ENCODE measurements at places on chromosomes 5 and 9.

GRCh38 chr5:89972901-89973300 is 436.7 kb downstream of the CETN3 start:
- no peak for DNase-seq

GRCh38 chr9:86322973-86323644 is 31.1 kb downstream of the TUT7 start:
- no peak for DNase-seq

DNA sequence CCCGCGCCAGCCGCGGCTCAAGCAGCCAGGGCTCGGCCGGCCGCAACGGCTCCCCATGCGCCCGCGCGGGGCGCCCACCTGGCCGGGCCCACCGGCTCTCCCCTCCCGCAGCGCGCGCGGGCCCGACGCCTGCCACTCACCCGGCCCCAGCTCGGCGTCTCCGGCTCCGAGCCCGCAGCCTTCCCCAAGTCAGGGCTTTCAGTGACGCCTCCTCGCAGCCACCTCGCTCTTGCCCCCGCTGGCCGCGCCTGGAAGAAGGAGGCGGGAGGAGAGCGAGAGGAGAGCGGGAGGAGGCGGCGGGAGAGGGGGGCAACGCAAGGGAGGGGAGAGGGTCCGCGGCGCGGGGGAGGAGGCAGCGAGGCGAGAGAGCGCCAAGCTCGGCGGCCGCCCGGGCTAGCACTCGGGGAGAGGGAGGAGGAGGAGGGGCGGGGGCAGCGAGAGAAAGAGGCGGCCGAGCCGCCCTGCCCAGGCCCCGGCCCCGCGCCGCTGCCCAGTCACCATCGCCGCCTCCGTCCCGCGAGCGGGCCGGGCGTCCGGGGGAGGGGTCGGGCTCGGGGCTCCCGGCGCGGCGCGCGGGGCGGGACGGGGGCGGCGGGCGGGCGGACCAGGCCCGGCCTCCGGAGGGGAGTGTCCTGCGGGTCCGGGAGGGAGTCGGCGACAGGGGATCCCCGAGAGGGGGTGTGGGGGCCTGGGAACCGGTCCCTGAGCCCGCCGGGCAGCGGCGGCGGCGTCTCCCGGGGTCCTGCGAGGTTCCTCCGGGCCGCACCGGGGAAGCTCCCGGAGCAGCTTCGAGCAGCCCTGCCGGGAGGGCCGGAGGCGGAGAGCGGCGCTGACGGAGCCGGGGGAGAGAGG is at the start of gene LHFPL2:
Gene LHFPL2, minus strand, starts transcription at position 414 of the 852 bp plus-strand sequence. CDS start 138,559 bp downstream, outside the sequence.
- DNase-seq, result peak; percentile 67

DNA sequence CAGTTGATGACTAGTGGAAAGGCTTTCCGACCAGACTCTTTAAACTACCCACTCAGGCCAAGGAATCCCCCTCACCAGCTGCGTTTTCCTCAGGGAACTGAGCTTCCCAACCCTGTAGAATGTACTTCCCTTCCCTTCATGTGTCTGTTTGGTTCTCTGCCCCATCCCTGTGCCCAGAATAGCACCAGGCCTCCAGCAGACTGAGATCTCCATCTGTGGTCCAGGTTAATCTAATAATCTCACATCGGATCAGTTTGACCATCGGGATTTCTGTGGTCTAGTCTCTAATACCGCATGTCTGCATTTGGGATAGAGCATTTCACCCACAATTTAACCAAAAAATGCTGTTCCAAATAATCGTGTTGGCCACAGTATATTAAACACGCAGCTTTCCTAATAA is 237.2 kb downstream of the ROR2 start:
- no peak for DNase-seq

DNA sequence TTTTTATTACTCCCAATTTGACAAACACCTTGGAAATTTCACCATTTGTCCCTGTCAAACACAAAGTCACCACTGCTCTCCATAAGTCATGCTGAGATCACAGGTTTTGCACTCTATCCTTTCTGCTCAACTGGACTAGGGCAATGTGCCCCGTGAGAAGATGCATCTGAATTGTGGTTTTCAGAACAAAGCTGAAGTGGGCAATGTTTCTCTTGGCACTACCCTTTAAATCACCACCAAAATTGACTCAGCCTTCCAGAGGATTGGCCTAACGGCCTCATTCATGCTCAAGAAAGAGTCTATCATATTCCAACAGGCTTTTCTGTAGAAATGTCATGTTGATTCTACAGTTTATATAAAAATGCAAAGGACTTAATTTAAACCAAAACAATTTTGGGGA is 81.0 kb upstream of the TRIO start:
- no peak for DNase-seq

DNA sequence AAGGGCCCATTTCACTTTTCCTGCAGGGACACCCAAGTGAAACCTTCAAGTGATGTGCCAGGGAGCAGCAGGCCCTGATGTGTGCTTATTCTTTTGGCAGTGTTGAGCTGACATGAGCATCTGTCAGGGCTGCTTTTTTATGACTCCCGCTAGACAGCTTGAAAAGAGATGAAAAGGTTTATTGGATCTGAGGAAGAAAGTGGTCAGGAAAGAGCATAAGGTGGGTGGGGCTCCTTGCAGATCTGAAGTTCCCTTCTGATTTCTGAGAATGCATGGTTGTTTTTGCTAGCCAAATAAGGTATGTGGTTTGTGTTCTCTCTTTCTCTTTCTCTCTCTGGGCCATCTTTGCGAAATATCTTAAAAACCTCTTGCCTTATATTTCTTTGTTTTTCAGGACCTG is 316.1 kb downstream of the DMRT2 start:
- no peak for DNase-seq

DNA sequence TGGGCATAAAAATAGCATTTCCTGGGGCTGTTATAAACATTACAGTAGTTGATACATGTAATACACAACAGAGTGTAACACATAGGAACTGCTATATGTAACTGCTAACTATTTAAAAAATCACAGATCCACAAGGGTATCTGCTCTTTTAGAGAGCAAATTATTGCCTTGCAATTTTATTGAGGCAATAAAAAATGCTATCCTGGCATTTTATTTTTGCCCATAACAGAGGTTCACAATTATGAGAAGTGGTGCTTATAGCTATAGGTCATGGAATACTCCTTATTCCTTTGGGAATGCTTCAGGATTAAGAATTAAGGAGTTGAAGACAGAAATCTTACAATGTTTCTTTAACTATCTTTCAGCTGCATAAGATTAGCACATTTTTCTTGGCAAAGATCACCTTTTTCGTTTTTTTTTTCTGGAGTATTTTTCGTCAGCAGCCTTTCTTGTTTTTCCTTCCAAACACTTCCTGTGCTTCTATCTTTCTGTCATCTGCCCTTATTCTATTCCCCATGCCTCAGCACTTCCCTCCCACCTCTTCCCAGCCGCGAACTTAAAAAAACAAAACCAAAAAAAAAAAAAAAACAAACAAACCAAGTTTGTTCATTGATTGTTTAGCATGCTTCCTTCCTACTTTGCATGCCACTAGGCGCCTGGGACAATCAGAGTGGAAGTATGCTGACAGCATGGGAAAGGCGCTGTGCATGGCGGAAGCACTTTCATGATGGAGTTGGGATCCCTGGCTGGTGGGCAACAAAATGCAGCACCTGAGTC is 264.2 kb downstream of the MAST4 start:
- DNase-seq, result peak; percentile 11

- no peak for DNase-seq
Observed at GRCh38 chr5:32505756-32506155, 61.2 kb upstream of the ZFR start.

DNA sequence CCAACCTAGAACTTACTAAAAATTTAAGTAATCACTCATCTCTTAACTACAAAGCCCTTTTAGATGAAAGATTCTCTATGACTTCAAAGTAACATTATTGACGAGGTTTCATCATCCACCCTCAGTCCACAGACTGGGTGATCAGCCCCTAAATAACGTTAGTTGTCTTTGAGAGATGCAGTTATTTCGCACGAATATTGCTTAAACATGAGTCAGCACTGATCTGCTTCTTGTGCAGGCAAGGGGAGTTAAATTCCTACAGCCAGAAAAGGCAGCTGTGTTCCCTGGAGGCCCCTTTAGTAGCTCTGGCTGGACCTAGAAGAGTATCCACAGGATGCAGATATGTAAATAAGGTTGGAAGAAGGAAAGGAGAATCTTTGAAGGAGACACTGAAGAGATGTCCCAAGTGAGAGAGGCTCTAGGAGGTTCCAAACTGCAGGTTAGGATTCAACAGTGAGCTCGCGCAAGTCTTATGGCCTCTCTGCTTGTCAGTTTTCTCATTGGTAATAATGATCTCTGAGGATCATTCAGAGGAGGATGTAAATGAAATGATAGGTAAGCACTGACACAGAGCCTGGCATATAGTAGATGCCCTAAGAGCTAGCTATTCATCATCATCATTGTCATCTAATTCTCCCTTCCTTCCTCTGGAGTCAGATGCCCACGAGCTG is 122.2 kb upstream of the MAN2A1 start:
- no peak for DNase-seq

DNA sequence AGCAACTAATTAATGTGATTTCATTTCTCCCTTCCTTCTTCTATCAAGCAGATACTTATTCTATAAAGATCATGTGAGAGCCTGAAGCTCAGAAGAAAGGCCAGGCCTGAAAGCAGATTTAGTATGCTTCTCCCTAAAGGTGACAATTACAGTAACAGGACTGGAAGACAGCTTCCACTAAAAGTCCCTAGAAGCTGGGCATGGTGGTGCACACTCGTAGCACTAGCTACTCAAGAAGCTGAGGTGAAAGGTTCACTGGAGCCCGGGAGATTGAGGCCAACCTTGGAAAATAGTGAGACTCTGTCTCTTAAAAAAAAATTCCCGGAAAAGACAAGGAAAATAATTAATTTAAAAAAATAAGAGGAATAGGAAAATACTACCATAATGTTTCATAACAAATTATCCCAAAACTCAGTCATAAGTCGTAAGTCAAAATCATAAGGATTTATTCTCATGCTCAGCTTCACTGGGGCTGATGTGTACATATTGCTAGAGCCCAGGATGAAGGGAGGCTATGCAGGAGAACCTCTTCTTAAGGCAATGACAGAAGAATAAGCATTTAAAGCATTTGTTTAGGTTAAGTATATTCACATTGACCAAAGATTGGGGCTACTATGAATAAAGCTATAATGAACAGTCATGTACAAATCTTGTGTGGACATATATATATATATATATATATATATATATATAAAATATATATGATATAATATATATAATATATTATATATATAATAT is 210.8 kb upstream of the SMARCA2 start:
- DNase-seq, result no peak

- DNase-seq, result no peak
Observed at GRCh38 chr5:74864823-74865222, 1.4 kb downstream of the FAM169A start.

- DNase-seq, result no peak
Observed at GRCh38 chr5:173774271-173774761, 113.8 kb upstream of the CPEB4 start.

- DNase-seq, result no peak
Observed at GRCh38 chr9:115373000-115373709, 255.2 kb upstream of the TNC start.

DNA sequence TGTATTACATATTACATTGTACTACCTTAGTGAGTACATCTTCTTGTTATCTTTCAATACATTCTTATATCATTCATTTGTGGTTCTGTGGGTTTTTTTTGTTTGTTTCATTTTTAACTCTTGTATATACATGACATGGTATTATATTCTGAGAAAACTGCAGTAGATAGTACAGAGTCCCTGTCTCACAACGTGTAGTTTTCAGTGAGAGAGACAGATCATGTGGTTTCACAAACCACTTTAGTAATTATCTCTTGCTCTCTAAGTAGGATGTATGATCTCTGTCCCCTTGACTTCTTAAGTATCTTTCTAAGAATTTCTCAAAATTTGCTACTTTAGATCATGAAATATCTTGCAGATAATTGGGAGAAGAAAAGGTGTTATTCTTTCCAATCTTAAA is 745.9 kb upstream of the CDH9 start:
- no peak for DNase-seq

- no peak for DNase-seq
Observed at GRCh38 chr5:112356178-112356956, 62.7 kb downstream of the EPB41L4A start.

DNA sequence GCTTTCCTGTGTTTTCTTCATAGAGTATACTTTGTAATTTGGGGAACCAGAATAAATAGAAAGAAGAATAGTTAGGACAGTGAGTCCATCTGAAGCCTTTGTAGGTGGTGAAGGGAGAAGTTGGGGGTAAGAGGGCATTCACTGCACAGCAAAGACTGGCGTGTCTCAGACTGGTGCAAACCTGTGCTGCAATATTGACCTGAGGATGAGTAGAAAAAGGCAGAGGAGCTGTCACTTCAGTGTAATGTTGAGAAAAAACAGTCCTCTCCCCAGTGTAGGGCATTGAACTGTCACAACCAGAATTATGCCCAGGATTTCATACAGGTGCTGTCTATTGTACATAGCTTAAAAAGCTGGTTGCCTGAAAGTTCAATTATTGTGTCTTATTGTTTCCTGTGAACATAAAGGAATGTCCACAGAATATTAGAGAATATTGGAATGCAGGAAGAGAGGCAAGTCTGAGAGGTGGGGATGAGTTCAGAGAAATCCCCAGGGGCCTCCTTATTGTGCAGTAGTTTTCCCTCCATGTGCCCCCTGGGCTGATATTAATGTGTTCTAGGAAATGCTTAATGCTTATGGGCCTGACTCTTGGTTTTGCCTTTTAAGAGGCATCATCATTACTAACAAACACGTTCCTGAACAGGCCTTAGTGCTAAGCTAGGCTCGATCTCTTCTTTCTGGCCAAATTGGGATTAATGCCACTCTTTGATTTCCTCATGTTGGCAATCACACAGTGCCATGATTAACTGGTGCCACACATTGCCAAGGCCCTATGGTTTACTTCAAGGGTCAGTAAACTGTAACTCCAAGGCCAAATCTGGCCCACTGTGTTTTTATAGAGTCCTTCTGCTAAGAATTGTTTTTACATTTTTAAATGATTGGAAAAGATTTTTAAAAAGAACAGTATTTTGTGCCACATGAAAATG is 34.0 kb downstream of the DAPK1 start:
- DNase-seq, result no peak

GRCh38 chr9:122954253-122954691 is 13.5 kb downstream of the RABGAP1 start:
- no peak for DNase-seq

DNA sequence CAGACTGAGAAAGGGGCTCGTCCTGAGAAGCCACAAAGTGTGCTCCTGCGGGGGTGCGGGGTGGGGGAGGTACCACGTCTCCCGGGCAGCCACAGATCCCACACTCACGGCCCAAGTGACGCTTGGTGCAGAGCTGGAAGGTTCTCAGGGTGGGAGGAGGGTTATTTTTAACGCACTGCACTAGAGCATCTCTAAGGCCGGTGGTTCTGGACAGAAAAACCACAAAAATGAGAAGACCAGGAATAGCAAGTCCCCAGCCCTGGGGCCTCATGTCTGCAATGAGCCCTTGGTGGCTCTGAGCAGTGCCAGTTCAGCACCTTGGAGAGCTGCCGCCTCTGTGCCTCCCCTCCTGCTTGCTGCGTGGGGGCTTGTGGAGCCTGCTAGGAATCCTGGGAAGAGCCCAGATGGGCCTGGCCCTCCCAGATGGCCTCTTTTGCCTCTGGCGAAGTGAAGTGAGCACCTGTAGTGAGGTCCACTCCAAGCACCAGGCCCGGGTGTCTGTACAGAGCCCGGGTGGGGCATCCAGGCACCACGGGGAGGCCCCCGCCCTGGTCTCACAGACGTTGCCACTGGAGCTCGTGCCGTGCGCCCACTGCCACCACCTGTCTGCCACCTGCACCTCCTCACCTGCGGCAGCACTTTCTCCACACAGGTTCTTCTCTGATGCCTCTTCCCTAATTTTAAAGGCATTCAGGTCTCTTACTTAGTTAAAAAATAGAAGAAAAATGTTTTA is 48.9 kb upstream of the CACNA1B start:
- DNase-seq, result no peak
